ENCODE measurements at places on chromosomes 2 and 18.

- no peak for DNase-seq
These were observed 29.6 kb downstream of the MCEE start for GRCh38 chr2:71100195-71100964.

DNA sequence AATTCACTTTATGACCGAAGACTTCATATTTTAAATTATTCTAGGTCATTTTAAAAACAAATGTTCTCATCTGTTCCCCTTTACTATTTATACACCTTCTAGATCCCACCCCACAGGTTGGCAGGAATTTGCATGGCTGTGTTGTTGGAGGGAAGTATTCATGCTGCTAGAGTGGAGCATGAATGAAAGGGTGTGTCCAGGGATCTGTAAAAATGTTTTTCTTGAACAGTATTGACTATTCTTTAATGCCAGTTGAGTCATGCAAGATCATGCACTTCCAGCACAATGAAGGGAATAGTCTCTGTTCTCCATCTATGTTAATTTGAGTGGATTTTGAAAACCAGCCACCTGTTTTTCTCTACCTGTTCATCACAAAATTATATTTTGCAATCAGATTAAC, 52.0 kb upstream of the COL3A1 start:
- no peak for DNase-seq

DNA sequence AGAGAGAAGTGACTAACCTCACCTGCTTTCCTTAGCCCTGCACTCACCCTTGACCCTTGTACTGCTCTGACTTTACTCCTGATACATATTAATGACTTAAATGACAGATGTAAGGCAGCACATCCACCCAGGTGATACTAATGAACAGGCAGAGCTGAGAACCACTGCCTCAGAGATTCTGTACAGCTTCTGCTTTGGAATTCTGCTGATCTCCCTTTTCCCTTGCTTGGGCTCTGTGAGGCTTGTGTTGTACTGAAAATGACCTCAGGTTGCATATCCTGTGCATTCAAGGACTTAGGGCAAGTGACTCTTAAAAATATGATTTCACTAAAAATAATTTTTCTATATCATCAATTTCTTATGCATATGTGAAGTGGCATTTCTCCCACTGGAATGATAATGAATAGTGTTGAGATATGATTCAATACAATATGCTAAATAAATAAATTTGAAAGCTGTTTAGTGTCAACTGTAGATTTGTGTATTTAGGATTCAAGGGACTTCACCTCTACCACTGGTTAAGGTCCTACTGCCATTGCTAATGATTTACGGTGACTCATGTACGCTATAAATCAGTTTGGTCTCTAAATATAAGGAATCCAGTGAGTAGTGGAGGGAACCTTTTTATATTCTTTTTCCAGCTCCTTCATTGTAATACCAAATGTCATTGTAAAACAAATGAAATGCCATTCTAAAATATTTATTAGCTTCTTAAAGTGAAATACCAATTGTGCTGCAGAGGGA, 328.3 kb downstream of the SOCS6 start:
- DNase-seq: no peak

GRCh38 chr2:26875065-26875634, 27.2 kb downstream of the DPYSL5 start:
- DNase-seq: no peak

GRCh38 chr18:13268158-13269012, 49.8 kb downstream of the LDLRAD4 start:
- no peak for DNase-seq

DNA sequence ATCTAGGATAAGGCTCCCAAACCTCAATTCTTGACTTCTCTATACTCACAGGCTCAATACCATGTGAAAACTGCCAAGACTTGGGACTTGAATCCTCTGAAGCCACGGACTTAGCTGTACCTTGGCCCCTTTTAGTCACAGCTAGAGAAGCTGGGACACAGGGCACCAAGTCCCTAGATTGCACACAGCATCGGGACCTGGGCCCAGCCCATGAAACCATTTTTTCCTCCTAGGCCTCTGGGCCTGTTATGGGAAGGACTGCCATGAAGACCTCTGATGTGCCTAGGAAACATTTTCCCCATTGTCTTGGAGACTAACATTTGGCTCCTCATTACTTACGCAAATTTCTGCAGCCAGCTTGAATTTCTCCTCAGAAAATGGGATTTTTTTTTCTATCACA, 1011.8 kb upstream of the DDX18 start:
- no peak for DNase-seq

- DNase-seq: no peak
These were observed 110.8 kb upstream of the NRP2 start for GRCh38 chr2:205571360-205571959.

DNA sequence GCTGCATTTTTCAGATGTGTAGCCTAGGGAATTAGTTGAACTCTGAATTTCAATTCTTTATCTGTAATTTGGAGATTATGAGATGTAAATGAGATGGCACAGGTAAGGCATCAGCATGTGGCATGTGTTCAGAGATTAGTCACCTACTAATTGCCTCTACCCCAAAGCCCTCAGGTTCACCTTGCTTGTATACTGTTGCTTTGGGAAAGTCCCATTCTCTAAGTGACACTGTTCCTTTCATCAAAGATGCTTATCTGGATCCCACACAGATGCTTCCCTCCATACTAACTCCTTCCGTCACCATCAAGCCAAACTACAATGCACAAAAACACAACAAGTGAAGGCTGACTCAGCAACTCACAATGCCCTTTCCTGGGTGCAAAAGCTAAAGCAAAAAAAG, 143.7 kb downstream of the LRATD1 start:
- no peak for DNase-seq

GRCh38 chr18:79572848-79573451, 106.7 kb upstream of the CTDP1 start:
- no peak for DNase-seq

DNA sequence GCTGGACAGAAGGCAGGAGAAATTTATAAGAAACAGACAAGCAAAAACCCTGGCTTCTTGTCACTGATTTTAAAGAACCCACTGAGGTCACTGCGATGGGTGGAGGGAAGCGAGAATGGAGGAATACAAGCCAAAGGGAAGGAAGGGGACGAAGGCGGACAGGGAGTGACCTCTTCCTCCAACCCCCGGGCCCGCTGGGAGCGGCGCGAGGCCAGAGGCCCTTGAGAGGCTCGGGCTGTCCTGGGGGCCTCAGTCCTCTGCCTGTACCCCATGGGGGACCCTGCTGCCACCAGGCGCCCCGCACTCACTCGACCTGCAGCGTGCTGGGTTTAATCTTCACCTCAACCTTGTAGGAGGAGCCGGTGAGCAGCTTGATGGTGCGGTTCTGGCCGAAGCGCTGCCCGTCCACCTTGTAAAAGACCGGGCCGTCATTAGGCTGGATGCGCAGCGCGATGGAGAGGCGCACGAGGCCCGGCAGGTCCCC, 793 bp downstream of the CNRIP1 start:
- DNase-seq: no peak

DNA sequence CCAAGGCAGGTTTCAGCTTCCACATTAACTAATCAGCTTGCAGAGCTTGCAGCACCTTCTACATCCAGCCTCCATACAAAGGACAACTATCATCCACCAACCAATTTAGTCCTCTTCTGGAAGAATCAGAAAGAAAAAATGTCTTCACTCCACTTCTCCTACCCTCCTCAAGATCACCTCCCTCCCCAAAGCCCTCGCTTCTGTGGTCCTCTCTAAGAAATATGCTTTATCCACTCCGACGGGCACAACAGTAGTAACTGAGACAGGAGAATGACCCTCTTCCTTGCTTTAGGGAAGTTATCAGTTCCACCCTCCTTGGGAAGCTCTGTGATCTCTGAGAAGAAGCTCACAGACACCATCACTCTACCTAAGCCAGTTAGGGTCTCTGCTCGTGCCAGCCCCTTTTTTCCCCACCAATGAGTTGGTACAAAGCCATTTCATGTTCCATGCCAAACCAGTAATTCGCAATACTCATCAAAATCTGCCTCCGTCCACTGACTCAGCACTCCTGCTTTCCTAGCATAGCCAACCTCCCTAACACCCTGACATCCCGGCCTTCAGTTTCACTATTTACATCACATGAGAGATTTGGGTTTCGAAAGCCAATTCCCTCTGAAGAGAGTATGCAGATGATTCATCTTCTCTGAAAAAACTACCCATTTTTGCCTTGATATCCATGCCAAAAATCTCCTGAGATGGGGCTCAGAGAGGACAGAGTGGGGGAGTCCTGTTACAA, 114.1 kb upstream of the PKDCC start:
- DNase-seq: no peak

GRCh38 chr2:45483997-45484396, 127.1 kb downstream of the SRBD1 start:
- no peak for DNase-seq

DNA sequence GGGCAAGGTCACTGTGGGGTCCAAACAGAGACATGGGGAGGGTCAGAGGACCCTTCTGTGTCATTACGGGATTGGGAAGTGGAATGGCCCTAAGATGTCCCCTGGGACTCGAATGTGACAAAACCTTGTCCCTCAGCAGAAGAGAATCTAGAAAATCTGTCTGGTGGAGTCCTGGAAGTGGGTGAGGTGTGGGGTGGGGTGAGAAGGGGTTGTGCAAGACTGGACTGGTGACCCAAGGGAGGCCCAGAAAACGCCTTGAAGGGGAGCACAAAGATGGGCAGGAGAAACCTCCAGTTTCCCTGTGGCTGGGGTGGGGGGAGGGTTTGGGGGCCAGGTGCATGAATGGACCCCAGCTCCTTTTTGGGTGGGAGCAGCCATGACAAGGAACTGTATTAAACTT, 79.6 kb downstream of the TCF7L1 start:
- DNase-seq: no peak

GRCh38 chr2:96161898-96162297, 16.7 kb upstream of the DUSP2 start:
- no peak for DNase-seq

DNA sequence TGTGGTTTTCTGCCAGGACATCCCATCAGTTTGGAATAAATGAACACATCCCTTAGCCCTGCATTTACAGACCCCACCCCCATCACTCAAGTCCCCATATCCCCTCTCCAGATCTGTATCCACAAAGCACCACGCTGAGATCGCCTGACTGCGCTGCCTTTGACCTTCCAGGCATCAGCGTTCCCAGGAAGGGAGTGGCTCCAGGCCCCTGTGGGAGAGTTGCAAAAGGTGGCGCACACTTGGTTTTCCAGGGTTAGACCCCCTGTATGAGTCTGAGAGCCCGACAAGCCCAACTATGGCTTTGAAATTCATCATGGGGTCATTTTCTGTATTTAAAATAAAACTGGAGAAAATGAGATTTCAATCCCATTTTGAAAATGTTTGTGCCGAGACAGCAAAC, 137.0 kb upstream of the ZNF236 start:
- DNase-seq: no peak

DNA sequence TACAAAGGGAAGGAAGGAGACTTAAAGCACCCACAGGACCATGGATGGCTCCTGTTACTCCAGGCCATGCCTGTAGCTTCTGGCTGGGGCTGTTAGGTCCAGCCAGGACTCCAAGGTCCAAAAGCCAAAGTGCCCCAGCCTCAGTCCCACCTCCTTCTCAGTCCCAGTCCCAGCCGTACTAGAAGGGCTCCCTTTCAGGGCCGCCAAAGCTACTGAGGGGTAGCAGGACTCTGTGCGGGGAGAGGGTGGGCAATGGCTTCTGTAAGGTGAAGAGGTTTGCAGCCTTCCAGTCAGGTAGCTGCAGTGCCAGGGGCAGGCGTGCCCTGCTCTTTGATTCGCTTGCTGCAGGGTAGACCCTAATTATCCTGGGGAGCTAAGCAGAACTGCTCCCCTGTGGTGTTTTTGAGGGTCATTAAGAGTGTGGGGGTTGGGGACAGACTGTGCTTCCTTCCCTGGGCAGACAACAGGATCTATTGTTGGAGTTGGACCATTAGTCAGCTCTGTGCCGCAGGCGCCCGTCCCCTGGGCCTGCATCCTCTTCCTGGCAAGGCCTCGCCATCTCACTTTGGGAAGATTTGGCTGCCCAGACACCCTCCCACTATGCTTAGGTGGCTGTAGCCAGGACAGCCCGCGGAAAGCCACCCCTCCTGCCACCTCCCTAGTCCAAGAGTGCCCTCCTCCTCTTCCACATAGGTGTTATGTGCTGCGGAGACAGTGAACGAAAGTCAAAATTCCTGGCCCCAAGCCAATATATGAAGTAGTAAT, 118.8 kb downstream of the ZBTB7C start:
- DNase-seq: no peak

DNA sequence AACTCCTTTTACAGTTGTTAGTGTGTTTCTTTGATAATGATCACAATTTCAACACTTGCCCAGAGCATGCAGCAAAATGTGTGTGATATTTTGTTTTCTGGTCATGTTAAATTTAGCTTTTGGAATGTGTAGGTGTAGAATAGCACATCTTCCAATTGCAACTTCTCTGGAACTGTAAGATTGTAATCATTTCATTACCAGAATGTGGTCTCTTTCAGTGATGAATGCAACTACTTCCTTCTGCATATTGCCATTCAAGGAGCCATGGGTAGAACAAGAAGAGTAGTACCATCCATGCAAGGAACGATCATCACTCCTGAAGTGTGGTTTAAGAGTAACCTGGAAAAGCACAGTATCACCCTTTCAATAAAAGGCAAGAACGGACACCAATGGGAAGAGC, 548.8 kb upstream of the ZNF804A start:
- no peak for DNase-seq

GRCh38 chr2:237872178-237872887, 12.9 kb downstream of the RAMP1 start:
- no peak for DNase-seq
